Body of pancreas (tissue), 4 donors: ENCODE measurements at places on chromosomes 2 and 18.

DNA sequence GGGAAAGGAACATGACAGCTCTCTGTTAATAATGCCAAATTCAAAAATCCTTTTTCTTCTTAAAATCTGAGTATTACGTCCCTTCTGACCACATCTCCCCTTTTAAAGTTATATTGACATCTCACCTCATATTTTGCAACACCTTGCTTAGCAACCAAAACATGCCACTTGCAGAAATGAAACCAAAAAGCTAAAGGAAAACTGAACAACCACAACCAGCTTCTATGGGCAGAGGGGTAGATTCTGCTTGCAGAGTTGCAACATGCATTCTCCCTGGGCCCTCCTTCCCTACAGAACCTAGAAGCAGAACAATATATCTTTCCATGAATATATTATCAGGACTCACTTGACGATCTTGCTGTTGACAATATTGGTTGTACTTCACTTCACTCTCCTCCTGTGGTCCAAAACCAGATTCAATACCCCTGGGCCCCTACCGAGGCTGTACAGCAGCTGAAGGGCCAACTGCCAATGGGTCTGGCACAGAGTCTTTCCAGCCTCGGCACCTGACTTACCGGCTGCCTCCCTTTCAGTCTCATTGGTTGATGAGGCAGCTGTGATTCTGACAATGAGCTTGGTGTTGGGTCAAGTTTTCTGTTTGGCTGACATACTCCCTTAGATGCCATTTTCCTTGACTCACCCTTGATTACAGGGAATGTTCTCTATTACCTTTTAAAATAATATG lies 616.6 kb downstream of the ZEB2 start:
- no peak overlapping the region for H3K4me3 ChIP-seq
- no peak for DNase-seq
- H3K4me1 ChIP-seq: no peaks in the 10 kb centered on the region

DNA sequence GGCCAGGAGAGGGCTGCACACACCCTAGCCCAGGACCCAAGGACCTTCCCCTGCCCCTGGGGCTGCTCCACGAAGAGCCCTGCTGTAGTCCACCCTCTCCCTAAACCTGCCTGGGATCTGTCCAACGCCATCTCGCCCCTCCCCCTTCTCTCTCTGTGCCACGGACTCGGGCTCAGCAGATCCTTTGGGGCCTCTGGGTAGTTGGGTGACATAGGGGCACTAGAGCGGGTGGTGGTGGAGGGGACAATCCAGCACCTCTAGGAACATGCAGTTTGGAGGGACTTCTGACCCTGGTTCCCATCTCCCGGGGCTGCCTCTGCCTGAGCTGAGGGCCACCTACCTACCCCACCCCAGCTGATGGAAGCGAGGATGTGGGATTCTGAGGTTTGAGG lies 7.3 kb upstream of the CRYBA2 start:
- peak; percentile 80 for DNase-seq
- no peak overlapping the region for H3K4me3 ChIP-seq
- peak overlapping the region; percentile 98 for H3K27ac ChIP-seq
- no peaks in the 10 kb centered on the region for H3K27me3 ChIP-seq
- no peaks in the 10 kb centered on the region for H3K36me3 ChIP-seq

DNA sequence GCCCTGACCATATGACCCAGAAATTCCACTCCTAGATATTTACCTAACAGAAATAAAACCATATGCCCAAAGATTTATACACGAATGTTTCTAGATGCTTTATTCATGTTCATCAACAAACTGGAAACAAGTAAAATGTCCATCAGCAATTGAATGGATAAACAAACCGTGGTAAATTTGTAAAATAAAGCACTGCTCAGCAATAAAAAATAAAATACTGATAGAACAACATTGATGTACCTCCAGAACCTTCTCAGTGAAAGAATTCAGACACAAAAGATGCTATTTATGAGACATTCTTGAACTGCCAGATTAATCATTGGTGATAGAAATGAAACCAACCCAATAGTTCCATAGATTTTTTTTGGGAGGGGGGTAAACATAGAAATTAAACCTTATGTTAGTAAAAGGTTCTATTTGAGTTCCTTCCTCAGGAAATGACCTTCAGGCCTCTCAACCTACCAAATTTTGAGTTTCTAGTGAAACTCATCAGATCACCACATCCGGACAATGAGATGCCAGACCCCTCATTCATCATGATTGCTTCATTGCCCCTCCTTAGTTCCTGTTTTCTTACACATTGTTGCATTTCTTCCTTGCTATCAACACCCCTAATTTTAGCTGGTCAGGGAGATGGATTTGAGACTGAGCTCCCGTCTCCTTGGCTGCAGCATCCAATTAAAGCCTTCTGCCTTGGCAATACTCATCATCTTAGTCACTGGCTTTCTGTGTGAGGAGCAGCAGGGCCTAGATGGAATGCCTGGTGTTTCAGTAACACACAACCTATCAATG lies 203.5 kb downstream of the LPIN1 start:
- H3K4me3 ChIP-seq: no peak overlapping the region
- no peaks in the 10 kb centered on the region for H3K36me3 ChIP-seq
- H3K4me1 ChIP-seq: no peaks in the 10 kb centered on the region
- no peak for DNase-seq

DNA sequence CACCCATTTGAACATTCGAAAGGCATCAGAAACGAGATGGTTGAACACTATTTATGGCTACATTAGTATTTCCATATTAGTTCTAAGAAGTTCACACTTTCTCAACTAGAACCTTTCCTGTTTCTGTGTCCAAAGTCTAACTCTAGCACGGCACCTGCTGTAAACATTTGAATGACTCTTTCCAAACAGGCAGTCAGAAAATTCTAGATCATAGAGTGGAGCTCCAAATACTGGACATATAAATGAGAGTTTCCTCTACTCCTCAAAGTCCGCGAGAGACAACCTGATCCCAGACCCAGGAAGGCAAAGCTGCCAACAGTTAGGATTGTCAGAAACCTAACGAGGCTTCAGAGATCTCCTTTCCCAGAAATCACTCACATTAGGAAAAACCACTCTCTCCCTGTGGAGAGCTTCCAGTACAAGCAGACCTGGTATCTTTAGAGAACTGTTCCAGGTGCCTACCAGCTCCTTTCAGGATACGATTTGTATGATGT lies 10.6 kb downstream of the RND3 start:
- H3K4me3 ChIP-seq: no peak overlapping the region
- H3K27ac ChIP-seq: peak overlapping the region; percentile 42

DNA sequence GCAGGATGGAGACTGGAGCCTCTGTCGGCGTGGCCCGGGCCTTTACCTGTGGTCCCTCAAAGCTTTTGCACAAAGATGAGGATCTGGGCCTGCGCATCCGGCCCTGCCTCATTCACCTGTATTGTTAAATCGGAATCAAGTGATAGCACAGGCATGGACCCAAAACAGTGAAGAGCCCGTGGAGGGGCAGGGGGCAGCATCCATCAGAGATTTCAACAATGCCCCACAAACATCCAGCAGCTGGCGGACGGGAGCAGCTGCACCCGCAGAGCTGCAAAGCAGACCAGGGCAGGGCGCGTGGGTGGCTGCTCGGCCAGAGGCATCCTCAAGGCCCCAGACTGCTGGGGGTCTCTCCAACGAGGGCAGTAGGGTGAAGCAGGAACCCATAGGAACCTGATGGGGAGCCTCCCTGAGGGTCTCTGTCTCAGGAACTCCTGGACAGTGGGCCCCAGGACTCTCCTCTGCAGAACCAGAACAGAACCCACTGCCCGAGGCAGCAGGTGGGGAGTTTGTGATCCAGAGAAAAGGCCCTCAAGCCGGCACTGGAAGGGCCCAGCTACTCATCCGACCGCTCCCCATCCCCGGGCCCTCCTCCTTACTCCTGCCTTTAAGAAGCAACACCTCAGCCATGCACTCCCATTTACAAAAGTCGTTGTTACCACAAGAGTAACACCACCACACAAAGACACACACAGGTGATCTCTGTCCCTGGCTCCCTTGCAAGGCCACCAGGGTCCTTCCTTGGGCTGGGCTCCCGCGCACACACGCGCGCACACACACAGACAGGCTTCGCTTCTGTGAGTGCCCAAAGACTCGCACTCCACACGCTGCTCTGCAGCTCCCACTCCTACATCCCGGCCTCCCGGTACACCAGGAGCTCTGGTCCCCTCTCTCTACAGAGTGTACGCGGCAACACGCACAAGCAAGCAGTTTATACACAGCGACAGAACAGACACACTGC lies 28.8 kb downstream of the HDAC4 start:
- no peak overlapping the region for H3K4me3 ChIP-seq
- no peak for DNase-seq
- H3K36me3 ChIP-seq: no peaks in the 10 kb centered on the region
- no peaks in the 10 kb centered on the region for H3K4me1 ChIP-seq
- H3K27me3 ChIP-seq: no peaks in the 10 kb centered on the region

DNA sequence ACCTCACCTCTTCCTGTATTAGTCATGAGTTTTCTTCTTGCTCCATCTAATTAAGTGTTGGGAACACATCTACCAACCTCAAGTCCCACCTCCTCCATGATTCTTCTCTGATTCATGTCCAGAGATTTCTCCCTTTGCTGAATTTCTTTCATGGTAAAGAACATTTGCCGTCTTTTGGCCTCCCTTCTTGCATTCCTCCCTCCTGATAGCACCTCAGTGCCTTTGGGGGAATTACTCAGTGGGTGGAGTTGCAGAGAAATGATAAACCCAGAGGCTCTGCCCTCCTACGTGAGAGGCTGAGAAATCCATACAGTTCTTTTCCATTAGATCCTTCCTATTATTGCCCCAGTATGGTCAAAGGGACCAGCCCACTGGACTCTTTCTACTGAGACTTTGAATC lies 651.9 kb downstream of the SLC4A3 start:
- H3K27ac ChIP-seq: no peak overlapping the region
- no peaks in the 10 kb centered on the region for H3K27me3 ChIP-seq
- H3K4me3 ChIP-seq: no peak overlapping the region
- H3K4me1 ChIP-seq: peaks cover 26% of the 10 kb centered on the region

DNA sequence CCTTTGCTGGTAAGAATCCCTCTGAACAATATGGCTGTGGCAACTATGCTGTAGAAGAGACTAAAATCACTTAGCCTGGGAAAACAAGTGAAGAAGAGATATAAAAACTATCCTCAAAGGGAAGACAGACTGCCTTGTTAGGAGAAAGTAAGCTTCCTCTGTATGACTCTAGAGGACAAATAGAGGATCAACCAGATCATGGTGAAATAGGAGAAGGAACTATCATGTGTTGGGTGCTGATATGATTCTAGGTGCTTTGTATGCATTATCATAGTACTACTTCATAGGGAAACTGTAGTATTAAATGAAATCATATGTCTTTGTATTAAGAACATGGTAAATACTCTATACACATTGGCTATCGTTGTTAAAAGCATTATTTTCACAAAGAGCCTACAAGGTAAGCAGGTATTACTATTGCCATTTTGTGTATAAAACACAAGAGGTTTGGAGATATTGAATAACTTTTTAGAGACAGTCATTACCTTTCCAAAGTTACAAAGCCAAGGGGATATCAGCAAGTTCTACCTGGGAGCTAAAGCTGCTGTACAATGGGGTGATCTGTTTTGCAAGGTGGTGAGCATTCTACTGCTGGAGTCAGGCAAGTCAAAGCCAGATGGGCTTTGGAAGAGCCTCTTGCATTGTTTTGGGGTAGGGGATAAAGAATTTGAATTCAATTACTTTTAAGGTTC lies 402.6 kb downstream of the ALK start:
- no peaks in the 10 kb centered on the region for H3K36me3 ChIP-seq
- no peak for DNase-seq
- H3K4me3 ChIP-seq: no peak overlapping the region
- no peaks in the 10 kb centered on the region for H3K27me3 ChIP-seq
- peak overlapping the region; percentile 33 for H3K27ac ChIP-seq
- H3K4me1 ChIP-seq: peaks cover 21% of the 10 kb centered on the region

- H3K36me3 ChIP-seq: no peaks in the 10 kb centered on the region
- peaks cover 7% of the 10 kb centered on the region for H3K4me1 ChIP-seq
- H3K27ac ChIP-seq: no peak overlapping the region
- H3K27me3 ChIP-seq: no peaks in the 10 kb centered on the region
These were observed 522.3 kb upstream of the MYT1L start for GRCh38 chr2:2853346-2853745.

DNA sequence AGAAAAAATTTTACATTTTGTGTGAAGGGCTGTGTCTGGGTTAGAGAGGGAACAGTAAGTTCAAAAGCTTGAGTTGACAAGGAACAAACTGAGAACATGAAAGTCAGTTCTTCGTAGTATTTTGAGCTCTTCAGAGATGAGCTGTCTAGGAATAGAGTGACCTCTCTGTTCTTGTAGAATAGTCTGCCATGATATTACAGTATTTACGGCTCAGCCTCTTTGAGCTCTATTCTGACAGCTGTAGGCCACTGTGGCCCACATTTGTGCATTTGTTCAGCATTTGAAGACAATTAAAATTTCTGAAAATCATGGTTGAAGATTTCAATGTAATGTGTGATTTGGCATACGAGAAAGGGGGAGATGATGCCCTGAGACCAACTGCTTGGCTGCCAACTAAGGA lies 172.8 kb downstream of the MGAT5 start:
- H3K36me3 ChIP-seq: no peaks in the 10 kb centered on the region
- DNase-seq: no peak
- H3K27ac ChIP-seq: no peak overlapping the region
- H3K27me3 ChIP-seq: no peaks in the 10 kb centered on the region
